ENCODE measurements at places on chromosomes 2 and 18.

GRCh38 chr2:164754157-164755093 is 87.2 kb downstream of the COBLL1 start:
- no peak for DNase-seq

GRCh38 chr2:3403587-3404334 is 24.3 kb downstream of the TRAPPC12 start:
- DNase-seq = no peak

- no peak for DNase-seq
Measured at GRCh38 chr18:13566941-13567746, 159.2 kb downstream of the FAM210A start.

DNA sequence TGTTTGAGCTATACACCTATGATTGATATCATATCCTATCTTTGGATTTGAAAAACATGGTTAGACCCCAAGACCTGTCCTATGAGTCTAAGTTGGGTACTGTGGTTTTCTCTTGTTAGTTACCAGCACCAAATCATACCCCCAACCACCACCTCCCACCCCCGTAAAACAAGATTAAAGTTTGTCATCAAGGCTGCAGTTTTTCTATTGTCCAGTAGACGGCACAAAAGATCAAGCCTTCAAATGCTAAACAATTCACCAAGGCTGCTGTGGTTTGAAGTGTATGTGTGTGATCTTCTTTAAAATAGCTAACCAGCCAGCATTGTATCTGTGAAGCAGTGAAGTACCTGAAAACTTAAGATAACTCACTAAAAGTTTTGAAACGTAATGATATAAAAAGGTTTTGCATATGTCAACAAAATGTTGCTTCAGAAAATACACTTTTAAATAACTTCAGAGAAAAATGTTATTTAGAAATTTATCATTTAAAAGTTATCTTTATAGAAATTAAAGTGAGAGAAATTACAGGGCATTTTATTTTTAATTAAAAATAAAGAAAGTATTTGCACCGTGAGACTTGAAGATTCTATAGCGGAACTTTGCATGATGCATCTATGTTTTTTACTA is 5.8 kb upstream of the MEIS1 start:
- no peak for DNase-seq

- DNase-seq = no peak
Measured at GRCh38 chr2:44097322-44097907, 71.3 kb upstream of the PPM1B start.

DNA sequence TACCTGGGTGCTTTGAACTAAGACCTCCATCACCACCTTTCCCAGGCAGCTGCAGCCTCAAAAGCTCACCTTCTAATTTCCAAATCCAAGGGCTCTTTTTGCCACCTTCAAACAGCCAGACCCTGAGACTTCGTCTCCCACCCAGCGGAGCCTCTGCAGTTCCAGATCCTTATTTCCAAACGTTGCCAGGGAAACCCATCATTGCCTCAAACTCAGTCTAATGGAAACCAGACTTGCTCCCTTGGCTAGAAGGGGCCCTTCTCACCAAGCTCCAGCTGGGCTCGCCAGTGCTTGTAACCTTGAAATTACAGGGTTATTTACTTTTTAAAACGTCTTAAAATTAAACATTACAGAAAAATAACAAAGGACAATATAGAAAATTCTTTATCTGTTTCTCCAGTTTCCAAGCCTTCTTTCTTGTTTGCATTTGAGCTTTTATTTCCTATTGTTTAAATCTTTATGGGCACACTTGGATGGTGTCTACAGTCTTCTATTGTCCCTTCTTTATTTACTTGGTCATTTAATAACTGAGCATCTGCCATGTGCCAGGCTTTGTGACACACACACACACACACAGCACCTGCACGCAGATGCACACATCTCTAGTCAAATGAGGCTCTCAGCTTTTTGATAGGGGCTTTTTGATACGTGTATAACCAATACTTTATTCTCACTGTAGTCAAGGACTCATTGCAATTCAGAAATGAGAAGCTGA is 36.1 kb downstream of the TRPM8 start:
- no peak for DNase-seq

- DNase-seq = no peak
Measured at GRCh38 chr18:48942554-48943261, 8.1 kb downstream of the SMAD7 start.

DNA sequence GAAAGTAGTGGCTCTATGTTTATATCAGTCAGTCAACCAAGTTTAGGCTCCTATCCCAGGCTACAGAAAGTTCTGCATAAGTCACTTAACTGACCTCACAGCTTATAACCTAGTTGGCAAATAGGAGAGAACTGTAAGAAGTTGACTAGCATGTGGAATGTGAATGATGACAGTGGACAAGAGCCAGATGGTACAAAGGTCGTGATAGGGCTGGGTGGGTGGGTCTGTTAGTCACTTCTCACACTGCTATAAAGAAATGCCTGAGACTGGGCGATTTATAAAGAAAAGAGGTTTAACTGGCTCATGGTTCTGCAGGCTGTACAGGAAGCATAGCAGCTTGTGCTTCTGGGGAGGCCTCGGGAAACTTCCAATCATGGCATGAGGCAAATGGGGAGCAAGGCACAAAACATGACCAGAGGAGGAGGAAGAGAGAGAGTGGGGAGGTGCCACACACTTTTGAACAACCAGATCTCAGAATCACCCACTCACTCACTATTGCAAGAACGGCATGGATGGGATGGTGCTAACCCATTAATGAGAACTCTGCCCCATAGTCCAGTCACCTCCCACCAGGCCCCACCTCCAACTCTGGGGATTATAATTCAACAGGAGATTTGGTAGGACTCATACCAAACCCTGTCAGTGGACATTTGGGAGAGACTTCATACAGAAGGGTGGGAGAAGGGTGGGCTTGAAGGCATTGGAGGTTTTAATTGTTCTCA is 68.8 kb downstream of the LTBP1 start:
- DNase-seq = no peak

GRCh38 chr2:27097341-27097740 is 10.8 kb downstream of the KHK start:
- no peak for DNase-seq

GRCh38 chr2:119252186-119253113 is 28.8 kb downstream of the STEAP3 start:
- DNase-seq = no peak
